ENCODE measurements at places on chromosomes 7 and 10.

DNA sequence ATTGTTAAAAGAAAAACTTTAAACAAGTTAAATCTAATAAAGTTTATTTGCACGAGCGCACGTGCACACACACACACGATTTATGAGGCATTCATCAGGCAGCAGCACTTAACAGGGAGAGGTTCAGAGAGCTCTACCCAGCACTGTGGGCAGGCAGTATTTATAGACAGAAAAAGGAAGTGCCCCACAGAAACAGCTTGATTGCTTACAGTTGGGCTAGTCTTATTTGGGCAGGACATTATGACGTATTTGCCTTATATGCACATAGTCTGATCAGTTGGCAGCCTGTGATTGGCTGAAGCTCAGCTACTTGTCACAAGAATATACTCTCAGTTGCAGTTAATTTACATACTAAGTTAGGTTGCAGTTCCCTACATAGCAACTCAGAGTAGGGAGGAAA, 1.2 kb upstream of the SDHAF3 start:
- DNase-seq, result no peak

GRCh38 chr7:149778696-149779501, 5.5 kb upstream of the ZNF467 start:
- no peak for DNase-seq

- no peak for DNase-seq
These were observed 7.3 kb downstream of the ICA1 start for GRCh38 chr7:8254667-8255066.

DNA sequence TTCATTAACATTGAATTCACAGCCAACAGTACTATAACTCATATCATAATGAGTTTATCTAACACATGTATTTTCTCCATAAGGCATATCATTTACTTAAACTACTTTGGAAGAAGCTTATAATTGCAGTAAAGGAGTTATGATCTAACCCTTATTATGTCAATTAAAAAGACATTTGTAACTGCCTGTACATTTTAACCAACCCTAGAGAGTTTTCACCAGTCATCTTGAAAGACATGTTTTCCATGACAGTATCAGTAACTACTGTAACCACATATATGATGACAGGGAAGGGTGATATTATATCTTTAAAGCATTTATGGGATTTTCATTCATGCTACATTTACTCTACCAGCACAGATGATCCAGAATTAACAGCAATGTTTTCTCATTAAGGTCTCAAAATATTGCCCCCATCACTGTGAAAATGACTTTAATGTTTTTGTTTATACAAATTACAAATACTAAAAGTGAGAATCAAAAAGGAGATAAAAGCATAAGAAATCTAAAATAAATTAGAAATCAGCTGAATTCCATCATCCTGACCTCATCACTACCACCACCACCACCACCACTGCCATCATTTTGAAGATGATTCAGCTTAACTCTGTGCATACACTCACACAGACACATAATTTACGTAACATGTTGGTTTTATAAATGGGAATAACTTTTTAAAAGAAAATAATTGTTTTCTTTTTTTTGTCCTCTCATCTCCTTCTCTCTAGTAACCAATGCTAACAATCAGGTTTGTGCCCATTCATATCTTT, 53.6 kb downstream of the MKLN1 start:
- no peak for DNase-seq

GRCh38 chr10:17744341-17744861, 7.6 kb upstream of the TMEM236 start:
- DNase-seq, result no peak

DNA sequence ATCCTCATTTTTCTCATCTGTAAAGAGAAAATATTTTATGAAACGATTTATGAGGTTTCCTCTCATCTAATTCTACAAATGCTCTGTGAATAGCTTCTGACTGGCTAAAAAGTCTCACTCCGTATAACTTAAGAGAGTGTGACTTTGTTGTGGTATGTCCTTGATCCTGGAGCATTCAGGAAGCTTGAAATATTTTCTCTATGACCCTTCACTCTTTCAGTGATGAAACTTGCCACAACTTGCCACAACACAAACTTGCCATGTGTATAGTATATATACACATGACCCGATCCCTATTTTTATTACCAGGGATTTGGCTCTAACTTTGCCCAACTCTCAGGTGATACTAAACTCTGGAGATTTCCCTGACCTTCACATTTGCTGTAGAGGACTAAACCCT, 74.1 kb downstream of the TES start:
- no peak for DNase-seq

- DNase-seq, result no peak
These were observed 1.2 kb downstream of the TRDMT1 start for GRCh38 chr10:17200001-17200911.

GRCh38 chr7:133053321-133053891, 28.5 kb downstream of the CHCHD3 start:
- no peak for DNase-seq

DNA sequence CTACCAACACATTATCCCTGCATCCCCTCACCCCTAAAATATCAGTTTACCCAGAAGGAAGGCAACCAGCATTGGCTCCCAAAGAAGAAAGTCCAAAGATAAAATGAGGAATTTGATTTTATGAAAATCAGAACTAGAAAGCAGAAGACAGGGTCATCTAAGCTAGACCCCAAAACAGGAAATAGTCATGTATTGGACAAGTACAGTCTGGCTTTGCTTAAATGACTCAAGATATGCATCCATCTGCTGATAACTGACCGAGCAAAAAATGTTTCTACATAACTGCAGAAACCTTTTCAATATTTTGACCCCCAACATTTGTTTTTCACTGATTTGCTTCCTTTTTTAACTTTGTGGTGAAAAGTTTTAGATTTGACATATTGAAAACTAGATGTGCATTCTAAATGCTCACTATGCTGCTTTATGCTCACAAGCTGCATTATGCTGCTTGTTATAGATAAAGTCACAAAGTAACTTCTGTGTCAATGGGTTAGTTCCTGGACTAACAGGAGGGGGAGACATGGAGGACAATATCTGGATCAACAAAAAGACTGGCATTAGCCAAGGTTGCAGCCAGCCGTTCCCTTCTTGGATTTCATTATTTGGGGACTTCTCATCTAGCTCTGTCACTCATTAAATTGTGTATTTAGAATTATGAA, 227.0 kb downstream of the INHBA start:
- no peak for DNase-seq

DNA sequence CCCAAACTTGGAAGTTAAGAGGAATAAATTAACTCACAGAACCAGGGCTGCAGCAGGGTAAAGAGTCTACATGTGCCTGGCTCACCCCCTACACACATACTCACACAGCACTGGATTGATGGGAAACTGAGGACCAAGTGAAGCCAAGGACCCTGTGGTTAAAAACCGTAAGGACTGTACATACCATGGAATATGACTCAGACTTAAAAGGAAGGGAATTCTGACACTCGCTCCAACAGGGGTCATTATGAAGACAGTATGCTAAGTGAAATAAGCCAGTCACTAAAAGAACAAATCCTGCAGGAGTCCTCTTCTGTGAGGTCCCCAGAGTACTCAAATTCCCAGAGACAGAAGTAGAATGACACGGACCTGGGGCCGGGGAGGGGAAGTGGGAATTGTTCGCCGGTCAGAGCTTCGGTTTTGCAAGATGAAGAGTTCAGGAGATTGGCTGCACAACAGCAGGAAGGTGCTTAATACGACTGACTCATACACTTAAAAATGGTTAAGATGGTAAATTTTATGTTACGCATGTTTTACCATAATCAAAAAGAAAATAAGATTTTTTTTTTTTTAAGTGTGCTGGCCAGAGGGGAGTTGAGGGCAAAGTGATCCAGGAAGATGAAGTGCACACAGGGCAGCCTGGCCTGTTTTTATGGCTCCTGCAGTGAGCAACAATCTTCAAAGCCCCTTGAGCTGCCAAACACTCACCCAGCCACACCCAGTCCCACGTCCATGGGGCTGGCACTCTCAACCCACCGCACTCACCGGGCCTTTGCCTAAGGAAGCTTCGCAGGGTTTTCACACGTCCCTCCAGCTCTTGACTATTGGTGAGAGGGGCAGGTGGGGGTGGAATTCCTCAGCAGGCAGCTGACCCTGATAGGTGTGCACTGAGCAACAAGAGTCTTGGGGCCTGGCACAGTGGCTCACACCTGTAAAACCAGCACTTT, 26.4 kb downstream of the DRGX start:
- no peak for DNase-seq

DNA sequence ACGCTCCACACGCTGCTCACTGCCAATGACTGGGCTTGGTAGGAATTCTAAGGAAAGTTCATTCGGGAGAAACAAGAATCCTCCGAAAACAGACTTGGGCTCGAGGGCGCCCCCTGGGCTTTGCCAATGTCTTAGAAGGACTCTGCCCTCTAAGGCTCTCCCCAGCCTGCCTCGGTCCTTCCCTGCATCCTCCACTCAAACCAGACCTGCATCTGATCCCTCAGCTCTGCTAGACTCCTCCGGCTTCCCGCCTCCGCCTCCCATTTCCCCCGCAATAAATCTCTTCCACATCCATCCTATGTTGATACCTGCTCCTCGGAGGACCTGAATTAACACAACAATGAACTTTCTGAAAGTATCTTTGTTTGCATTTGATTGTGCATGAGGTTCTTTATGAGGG, 177.6 kb downstream of the PLPP4 start:
- no peak for DNase-seq

GRCh38 chr7:55120501-55121198, 101.8 kb downstream of the EGFR start:
- DNase-seq, result peak; percentile 73

DNA sequence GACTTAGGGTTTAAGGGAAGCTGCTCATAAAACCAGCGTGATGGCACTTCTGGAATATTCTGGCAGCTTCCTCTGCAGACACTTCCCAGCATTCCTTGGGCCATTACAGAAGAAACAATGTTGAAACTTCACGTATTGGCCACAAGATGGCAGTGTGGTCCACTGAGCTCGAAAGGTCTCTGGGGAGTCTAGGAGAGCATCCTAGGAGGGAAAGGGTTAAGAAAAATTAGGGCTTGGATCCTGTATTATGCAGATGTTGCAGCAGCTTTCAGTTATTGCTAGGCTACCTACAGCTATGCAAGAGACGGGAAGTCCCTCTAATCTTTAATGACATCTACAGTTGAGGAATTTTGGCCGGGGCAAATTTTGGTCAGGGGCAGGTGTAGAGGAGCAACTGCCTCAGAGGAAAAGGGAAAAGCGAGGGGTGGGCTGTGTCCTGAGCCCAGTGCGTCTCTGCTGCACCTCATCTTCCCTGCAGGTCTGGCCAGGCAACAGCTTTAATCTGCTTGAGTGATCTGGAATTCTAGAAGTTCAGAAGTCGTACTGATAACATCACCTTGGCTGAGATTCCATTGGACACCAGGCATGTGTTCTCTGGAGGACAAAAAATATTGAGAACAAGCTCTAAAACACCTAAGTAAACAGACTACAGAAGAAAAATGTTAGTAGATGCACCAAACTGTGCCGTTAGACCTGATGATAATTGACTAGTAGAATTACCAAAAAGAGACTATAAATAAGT, 220.8 kb upstream of the PRSS58 start:
- no peak for DNase-seq

- no peak for DNase-seq
These were observed 4.8 kb upstream of the CALHM1 start for GRCh38 chr10:103463499-103463898.

DNA sequence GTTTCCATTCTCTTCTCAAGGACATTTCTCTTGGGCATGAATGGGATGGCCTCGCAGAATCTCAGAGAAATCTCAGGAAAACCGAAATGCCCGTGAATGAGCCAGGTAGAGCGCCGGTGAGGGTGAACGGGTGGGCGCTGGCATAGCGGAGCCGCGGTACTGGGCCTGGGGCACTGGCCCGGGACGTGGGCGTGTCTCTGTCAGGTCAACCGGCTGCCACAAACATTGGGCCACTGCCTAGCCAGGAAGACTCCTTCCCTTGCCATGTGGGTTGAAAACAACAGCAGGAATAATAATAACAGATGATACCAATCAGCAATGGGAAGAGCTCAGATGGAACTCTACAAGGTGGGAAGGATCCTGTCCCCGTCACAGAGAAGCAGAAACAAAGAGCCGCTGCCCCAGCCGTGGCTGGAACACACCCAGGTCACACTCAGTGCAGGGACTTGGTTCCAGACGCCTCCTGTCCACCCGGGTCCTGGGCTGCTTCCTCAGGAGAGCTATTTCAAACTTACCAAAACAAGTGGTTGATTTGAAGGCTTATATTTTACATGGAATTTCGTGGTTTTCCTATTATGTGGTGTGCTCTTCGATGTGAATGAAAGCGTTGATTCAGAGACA, 51.1 kb upstream of the EBF3 start:
- no peak for DNase-seq

- no peak for DNase-seq
These were observed 89.4 kb downstream of the DGKI start for GRCh38 chr7:137757146-137757925.

GRCh38 chr10:118148247-118148646, 101.5 kb upstream of the RAB11FIP2 start:
- no peak for DNase-seq

- peak; percentile 59 for DNase-seq
These were observed 4.7 kb upstream of the ARPC1B start for GRCh38 chr7:99369767-99370391.

GRCh38 chr7:143487566-143487965, 9.9 kb downstream of the TAS2R41 start:
- peak; percentile 85 for DNase-seq

GRCh38 chr10:71735709-71736569, 16.4 kb upstream of the C10orf105 start:
- no peak for DNase-seq

GRCh38 chr7:49150486-49150885, 226.1 kb downstream of the CDC14C start:
- DNase-seq, result no peak

- no peak for DNase-seq
These were observed 421.9 kb upstream of the SEMA3D start for GRCh38 chr7:85608804-85609203.

DNA sequence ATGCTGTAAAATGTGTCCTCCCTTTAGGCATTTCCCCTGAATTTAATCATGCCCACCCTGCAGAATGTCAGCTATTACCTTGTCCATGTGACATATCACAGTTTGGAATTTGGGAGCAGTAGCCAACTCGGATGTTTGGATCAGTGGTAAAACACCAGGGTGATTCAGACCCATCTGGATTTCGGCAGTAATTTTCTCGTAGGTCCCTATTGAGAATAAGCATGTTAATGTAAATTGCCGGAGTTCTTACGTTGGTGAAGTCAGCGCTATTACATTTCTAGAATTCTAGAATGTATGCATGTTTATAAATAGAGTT, 44.1 kb downstream of the HGF start:
- no peak for DNase-seq

GRCh38 chr7:106569500-106569929, 91.4 kb downstream of the CCDC71L start:
- DNase-seq, result no peak

Measured in right cardiac atrium (tissue), 5 donors.